Mammary epithelial cell (primary cell): ENCODE measurements at places on chromosomes 11 and 22. TPM values are rescaled to one million over a fixed set of nuclear protein-coding genes. Genes with fewer than 3 reads are reported as not detected.

MPZL3 gene
- total RNA-seq = 10.9 and 14.9 TPM in 2 replicates

MAPK8IP2 gene
- 2.5 TPM for total RNA-seq

UPB1 gene
- total RNA-seq = not detected in 2 replicates

CRYBB1 gene
- total RNA-seq = not detected in 2 replicates

IRAG1 gene
- 2.0 TPM for total RNA-seq

PRG3 gene
- total RNA-seq = not detected in 2 replicates

MAP6 gene
- total RNA-seq = 8.8 TPM

THY1 gene
- total RNA-seq = 1.6 and 5.7 TPM in 2 replicates

GTSE1 gene
- total RNA-seq = 0.67 TPM

RAB39A gene
- total RNA-seq = not detected in 2 replicates

C11orf21 gene
- total RNA-seq = not detected

SESN3 gene
- 29.0 and 36.5 TPM in 2 replicates for total RNA-seq

CTTN gene
- 312 TPM for total RNA-seq

JAML gene
- not detected in 2 replicates for total RNA-seq

TIGD3 gene
- total RNA-seq = not detected

ZFTA gene
- 2.5 and 4.7 TPM in 2 replicates for total RNA-seq

ZW10 gene
- 22.5 TPM for total RNA-seq

ADM2 gene
- 21.2 TPM for total RNA-seq

CYB5R2 gene
- 11.3 TPM for total RNA-seq

BET1L gene
- 13.5 TPM for total RNA-seq

PIK3IP1 gene
- 14.2 TPM for total RNA-seq

SEC14L6 gene
- total RNA-seq = not detected in 2 replicates

RPS25 gene
- 819 and 856 TPM in 2 replicates for total RNA-seq

OLFML1 gene
- total RNA-seq = not detected in 2 replicates

OR5B21 gene
- total RNA-seq = not detected in 2 replicates

ATF4 gene
- 598 and 728 TPM in 2 replicates for total RNA-seq

TTC9C gene
- 25.0 TPM for total RNA-seq

CCDC89 gene
- 2.0 TPM for total RNA-seq

CAPN5 gene
- total RNA-seq = 4.3 TPM

POTEH gene
- total RNA-seq = not detected in 2 replicates
